T-cell (primary cell): ENCODE measurements at places on chromosomes 4 and X.

- no peak for DNase-seq
Measured at GRCh38 chr4:66160606-66161005, 490.3 kb upstream of the EPHA5 start.

DNA sequence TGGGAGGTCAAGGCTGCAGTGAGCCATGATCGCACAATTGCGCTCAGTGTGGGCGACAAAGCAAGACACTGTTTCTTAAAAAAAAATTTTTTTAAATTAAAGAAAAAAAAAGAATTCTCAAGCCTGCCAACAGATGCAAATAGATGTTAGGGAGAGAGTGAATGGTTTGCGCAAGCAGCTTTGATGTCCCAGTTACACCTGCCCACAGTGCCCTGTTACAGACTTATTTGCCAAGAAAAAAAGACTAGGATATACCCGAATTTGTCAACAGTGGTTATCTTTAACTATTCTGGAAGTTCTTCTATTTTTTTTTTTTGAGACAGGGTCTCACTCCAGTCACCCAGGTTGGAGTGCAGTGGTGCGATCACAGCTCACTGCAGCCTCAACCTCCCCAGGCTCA, 44.3 kb upstream of the UGDH start:
- DNase-seq = no peak

DNA sequence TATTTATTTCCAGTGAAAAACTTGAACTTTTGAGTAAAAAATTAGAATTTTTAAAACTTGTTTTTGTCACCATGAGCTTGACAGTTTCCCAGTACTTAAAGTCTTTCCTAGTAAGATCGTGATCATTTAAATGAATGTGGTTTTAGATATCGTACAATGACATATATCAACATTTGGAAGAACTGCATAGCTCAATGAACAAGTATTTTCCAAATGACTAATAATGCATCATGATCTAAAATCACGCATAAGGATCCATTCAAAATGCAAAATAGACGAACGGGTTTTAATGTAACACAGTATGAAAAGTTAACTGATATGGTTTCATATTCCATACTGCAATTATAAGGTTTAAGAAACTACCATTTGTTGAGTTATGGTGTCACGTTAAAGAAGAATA, 4.1 kb upstream of the NDNF start:
- DNase-seq = no peak

DNA sequence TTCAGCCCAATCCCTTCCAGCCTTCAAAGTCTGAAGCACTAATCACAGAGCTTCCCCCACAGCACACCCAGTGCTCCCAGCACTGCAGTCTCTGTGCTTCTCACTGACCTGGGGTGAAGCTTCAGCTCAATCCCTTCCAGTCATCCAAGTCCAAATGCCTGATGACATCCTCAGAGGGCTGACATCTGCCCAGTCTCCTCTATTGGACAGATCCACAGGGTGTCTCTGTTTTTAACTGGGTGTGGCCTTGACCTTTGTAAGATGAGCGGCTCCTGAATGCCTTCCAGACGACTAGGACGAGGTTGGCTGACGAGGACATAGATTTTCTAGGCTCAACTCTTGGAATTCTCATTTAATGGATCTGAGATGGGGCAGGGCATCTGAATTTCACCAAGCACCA, 7.6 kb upstream of the SLC2A9 start:
- DNase-seq = no peak
